Cortex of kidney (tissue), 1 donor: ENCODE measurements at places on chromosomes 5 and 9.

DNA sequence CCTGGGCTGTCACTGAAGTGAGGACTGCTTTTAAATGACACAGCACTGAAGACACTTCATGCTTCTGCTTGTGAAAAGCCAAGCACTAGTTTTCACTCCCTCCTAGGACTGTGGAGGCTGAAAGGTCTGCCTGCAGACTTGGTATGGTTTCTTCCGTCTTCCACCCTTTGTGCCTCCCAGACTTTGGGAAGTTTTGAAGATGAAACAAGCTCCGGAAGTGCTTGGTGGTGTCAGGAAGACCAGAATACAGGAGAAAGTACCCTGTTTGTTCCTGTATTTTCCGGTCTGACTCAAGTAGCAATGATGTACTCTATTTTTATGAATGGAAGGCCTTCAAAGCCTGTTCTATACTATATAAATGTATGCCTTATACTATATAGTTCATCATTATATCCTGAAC lies 222.7 kb downstream of the PDZD2 start:
- no peak for DNase-seq

DNA sequence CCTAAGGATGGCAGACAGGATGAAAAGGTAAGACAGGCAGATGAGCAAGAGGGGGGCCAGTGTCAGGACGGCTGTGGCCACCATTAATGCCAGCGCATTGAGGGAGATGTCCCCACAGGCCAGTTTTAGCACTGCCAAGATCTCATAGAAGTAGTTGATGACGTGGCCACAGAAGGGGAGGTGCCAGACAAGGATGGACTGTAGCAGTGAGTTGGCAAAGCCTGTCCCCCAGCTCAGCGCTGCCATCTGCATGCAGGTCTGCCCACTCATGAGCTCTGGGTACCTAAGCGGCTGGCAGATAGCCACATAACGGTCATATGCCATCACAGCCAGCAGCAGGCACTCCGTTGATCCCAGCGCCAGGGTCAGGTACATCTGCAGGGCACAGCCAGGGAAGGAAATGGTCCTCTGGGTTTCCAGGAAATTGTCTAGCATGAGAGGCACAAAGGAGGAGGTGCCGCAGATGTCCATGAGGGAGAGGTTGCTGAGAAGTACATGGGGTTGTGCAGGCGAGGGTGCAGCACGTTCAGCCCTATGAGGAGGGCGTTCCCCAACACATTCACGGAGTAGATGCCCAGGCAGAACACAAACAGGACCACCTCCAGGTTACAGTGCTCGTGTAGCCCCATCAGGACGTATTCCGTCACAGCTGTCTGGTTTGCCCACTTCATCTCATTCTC lies 10.8 kb downstream of the OR13J1 start:
- DNase-seq: no peak

- no peak for DNase-seq
These were observed 21.2 kb downstream of the MAST4 start for GRCh38 chr5:66617226-66617861.

- no peak for DNase-seq
These were observed 4.9 kb upstream of the SH3PXD2B start for GRCh38 chr5:172458976-172459782.

- DNase-seq: no peak
These were observed 65.1 kb downstream of the SLC44A1 start for GRCh38 chr9:105309531-105309931.

DNA sequence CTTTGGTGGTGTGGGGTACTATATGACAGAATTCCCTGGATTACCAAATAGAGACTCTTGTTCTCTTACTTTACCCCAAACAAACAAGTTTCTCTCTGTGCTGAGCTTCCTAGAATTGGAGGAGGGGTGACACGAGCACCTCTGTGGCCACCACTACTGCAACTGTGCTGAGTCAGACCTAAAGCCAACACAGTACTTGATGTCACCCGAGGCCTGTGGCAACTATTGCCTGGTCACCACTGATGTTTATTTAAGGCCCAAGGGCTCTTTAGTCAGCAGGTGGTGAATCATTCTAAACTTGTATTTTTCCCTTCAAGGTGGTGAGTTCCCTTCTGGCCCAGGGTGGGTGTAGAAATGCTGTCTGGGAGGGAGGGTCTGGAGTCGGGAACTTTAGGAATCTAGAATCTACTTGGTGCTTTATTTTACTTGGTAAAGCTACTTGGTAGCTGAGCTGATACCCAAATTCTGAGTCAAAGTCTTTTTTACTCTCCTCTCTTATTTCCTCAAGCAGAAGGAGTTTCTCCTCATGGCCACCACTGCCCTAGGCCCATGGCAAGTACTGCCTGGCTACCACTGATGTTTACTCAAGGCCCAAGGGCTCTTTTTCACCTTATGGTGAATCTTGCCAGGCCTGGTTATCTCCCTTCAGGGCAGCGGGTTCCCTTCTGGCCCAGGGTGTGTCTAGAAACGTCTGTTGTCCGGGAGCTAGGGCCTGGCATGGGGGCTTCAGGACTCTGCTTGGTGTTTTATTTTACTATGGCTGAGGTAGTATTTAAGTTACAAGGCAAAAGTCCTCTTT lies 9.8 kb downstream of the LURAP1L start:
- DNase-seq: no peak

- no peak for DNase-seq
These were observed 91.8 kb downstream of the PRDM6 start for GRCh38 chr5:123180676-123181393.

GRCh38 chr5:77103457-77103856 lies 16.4 kb upstream of the ZBED3 start:
- DNase-seq: no peak

DNA sequence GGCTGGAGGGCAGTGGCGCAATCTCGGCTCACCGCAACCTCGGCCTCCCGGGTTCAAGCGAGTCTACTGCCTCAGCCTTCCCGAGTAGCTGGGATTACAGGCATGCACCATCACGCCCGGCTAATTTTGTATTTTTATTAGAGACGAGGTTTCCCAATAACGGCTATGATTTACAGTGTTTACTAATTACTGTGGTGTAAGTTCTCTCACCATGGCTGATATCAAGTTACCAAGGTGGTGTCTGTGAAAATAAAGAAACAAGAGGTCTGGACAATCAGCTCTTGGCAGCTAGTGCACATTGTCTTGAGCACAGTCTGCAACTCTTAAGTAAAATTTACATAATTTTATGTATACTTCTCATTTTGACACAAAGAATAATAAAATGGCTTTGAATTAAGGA lies 385.5 kb upstream of the COX7C start:
- DNase-seq: no peak

GRCh38 chr5:173642895-173643481 lies 26.5 kb upstream of the BOD1 start:
- no peak for DNase-seq

GRCh38 chr5:113678202-113678601 lies 164.7 kb downstream of the YTHDC2 start:
- no peak for DNase-seq

DNA sequence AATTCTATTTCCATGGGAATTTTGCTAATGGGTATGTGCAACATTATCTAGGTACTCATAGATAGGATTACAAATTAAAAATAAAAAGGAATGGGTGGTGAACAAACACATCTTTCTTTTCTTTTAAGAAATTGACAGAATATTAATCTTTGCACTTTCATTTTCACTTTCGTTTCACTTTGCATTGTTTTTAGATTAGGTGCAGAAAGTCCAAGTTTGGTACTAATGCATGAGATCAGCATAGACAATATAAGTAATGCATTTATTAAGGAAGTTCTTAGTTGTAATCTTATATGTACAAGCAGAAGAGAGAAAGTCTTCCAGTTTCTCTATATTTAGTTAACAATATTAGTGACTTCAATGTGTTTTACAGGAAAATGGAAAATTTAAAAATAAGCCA lies 196.5 kb downstream of the COMMD10 start:
- no peak for DNase-seq

- no peak for DNase-seq
These were observed 68.0 kb downstream of the CACNA1B start for GRCh38 chr9:137945581-137945980.

- no peak for DNase-seq
These were observed 72.8 kb downstream of the OTULIN start for GRCh38 chr5:14737291-14737690.

DNA sequence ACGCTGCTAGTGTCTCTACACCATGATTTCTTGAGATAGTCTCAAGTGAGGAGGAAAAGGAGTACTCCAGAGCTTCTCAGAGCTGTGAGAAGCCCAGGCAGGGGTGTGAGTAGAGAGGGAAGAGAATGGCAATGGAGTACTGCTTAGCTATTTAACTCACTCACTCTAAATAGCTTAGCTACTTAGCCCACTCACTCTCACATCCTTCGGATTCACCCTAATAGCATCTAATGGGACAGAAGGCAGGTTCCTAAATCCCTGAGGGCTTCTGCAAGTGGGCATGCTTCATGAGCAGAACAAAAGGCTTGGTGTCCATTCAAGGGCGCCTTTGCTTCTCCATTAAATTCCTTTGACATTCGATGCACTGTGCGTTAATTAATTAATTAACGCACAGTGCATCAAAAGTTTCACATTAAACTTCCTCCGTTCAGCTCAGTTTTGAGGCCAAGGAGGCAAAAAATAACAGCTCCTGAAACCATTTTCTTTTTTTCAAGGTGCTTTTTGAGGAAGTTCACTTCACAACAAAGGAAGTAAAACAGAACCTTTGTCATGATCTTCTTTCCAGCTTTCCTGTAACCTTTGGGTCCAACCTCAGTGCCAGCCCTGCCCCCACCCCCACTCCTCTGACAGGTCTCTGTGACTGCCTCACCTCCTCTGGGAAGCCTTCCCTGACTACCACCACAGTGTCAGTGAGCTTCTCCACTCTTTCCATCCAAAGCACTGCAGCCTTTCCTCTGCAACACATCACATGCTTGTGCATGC lies 294.0 kb downstream of the SEC61B start:
- no peak for DNase-seq

DNA sequence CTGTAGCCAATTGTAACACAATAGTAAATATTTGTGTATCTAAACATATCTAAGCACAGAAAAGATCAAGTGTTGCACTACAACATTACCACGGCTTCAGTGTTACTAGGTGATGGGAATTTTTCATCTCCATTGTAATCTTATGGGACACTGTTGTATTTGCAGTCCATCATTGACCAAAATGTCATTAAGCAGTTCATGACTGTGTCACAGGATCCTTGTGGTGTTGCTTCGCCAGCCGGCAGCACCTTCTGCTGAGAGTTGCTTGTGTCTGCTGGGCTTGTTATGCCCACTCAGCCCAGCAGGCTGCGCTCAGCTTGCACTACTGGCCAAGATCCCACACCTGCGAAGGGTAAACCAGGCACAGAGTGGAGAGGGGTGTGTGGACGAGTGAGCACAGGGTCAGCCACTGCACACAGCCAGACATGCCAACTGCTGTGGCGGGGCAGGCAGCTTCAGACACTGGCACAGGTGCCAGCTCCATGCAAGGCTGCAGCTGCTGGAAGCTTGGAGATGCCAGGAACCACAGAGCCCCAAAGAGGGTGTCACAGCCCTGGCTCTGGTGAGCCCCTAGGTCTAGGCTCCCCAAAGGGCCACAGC lies 273.7 kb downstream of the CETN3 start:
- DNase-seq: no peak

DNA sequence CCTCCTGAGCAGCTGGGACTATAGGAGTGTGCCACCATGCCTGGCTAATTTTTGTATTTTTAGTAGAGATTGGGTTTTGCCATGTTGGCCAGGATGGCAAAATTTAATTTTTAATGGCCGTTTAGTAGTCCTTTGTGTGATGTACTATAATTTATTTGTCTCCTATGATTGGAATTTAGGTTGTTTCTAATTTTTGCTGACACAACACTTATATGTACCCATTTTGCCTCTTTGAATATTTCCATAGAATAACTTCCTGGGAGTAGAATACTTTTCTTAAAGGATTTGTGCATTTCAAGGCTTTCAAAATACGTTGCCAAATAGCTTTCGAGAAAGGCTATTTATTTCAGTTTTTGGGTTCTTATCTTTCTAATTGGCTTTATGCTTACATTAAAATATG lies 22.8 kb downstream of the NDFIP1 start:
- no peak for DNase-seq

DNA sequence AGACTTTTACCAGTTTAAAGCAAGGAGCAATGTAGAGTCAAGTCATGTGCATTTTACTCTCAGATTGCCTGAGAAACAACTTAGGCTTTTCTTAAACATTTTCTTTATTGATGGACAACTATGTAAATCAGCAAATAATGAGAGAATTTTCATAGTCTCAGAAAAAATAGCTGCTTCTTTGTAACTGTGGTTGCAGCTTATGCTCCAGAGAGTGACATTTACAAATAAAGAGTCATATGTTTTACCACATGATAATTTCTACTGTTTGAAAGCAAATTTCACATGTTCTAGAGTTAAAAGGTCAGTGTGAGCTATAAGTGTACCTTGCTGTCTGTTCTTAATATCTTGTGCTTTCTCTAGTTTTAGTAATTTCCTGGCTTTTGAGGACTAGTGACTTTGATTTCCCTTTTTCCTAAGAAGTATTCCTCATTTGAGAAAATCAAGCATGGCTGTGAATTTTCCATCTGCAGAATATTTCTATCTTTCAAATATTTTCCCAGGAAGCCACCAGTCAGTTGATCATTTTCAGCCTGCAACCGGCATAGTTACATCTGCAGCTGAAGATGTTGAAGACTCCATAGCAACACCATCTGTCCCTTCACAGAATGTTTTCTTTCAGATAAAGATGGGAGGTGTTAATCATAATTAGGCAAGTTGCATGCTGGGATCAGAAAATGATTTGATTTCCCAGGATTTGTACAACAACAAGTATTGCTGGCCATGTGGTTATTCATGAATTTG lies 229.9 kb downstream of the SGCD start:
- no peak for DNase-seq

DNA sequence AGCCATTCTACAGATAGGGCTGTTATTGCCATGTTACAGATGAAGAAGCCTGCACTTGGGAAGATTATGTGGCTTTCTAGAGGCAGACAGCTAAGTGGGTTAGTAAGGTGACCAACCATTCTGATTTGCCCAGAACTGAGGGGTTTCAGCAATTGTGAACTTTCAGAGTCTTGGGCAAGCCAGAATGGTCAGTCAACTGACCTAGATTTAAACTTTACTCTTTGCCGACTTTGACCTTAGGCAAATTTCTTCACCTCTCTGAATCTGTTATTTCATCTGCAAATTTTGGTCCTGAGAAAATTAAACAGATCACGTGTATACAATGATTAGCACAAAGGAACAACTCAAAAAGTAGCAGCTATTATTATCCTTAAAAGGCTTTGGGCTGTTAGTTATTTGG lies 20.4 kb upstream of the TNFSF8 start:
- no peak for DNase-seq
